IMR-90 (cell line): ENCODE measurements at places on chromosomes 13 and 19. TPM values are rescaled to one million over a fixed set of nuclear protein-coding genes. Genes with fewer than 3 reads are reported as not detected.

TEKTIP1 gene
- not detected in 2 replicates for total RNA-seq

DNA sequence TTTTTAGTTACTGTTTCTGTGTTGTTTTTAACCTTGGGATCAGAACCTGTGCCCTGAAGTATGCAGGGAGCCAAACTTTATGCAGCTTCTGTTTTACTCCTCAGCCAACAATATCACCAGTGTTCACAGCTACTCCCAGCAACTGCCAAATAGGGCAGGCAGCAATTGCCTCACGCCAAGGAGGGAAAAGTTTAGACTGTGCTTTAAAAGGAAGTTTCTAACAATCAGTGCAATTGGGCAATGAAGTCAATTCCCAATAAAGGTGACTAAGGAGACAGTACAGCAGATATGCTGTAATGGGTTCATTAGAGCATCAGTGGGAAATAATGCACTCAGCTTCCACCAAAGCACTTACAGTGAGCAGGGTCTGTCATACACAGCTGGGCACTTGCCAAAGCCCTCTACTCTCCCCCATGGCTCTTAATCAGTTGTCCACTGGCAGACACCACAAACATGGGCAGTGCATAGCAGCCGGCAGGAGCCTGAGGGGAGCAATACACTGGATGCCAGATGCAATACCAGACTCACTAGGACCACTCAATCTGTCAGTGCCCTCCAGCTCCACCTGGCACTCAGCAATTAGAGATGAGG, 19.3 kb downstream of the ENOX1 start:
- no peak for DNase-seq

NLRP5 gene
- total RNA-seq: not detected in 2 replicates

CGB1 gene
- total RNA-seq: not detected in 2 replicates
